ENCODE measurements at places on chromosomes 7 and 10.

GRCh38 chr7:115273139-115273772 lies 351.4 kb downstream of the MDFIC start:
- DNase-seq: no peak
- no peak overlapping the region for H3K27ac ChIP-seq
- no peaks in the 10 kb centered on the region for H3K4me1 ChIP-seq
- H3K36me3 ChIP-seq: no peaks in the 10 kb centered on the region
- no peaks in the 10 kb centered on the region for H3K27me3 ChIP-seq

GRCh38 chr10:77837925-77838595 lies 88.5 kb downstream of the DLG5 start:
- no peak overlapping the region for H3K4me3 ChIP-seq
- H3K27me3 ChIP-seq: no peaks in the 10 kb centered on the region
- H3K27ac ChIP-seq: peak overlapping the region; percentile 13
- H3K36me3 ChIP-seq: peaks cover 90% of the 10 kb centered on the region
- peaks cover 23% of the 10 kb centered on the region for H3K4me1 ChIP-seq

GRCh38 chr10:59588791-59589190 lies 120.9 kb downstream of the SLC16A9 start:
- H3K27ac ChIP-seq: no peak overlapping the region
- no peaks in the 10 kb centered on the region for H3K36me3 ChIP-seq
- no peaks in the 10 kb centered on the region for H3K4me1 ChIP-seq
- H3K4me3 ChIP-seq: no peak overlapping the region
- no peak for DNase-seq

- peaks cover 21% of the 10 kb centered on the region for H3K4me1 ChIP-seq
- peaks cover 9% of the 10 kb centered on the region for H3K36me3 ChIP-seq
- H3K27ac ChIP-seq: no peak overlapping the region
These were observed 25.4 kb downstream of the SH3PXD2A start for GRCh38 chr10:103829838-103830465.

GRCh38 chr7:142752376-142753225 lies 3.3 kb downstream of the PRSS1 start:
- no peaks in the 10 kb centered on the region for H3K36me3 ChIP-seq
- no peak for DNase-seq
- H3K4me3 ChIP-seq: no peak overlapping the region
- H3K27me3 ChIP-seq: no peaks in the 10 kb centered on the region

GRCh38 chr7:27636326-27637006 lies 26.2 kb downstream of the HIBADH start:
- H3K27me3 ChIP-seq: no peaks in the 10 kb centered on the region
- no peak overlapping the region for H3K4me3 ChIP-seq
- no peaks in the 10 kb centered on the region for H3K36me3 ChIP-seq
- no peak overlapping the region for H3K27ac ChIP-seq

GRCh38 chr7:125241548-125241947 lies 311.9 kb upstream of the POT1 start:
- H3K36me3 ChIP-seq: no peaks in the 10 kb centered on the region
- no peak overlapping the region for H3K4me3 ChIP-seq
- no peak for DNase-seq
- H3K27ac ChIP-seq: no peak overlapping the region
- H3K27me3 ChIP-seq: no peaks in the 10 kb centered on the region

GRCh38 chr10:61164458-61165160 lies 220.6 kb upstream of the RHOBTB1 start:
- no peaks in the 10 kb centered on the region for H3K36me3 ChIP-seq
- H3K27me3 ChIP-seq: no peaks in the 10 kb centered on the region
- peak overlapping the region; percentile 35 for H3K27ac ChIP-seq
- no peak for DNase-seq
- peaks cover 32% of the 10 kb centered on the region for H3K4me1 ChIP-seq

DNA sequence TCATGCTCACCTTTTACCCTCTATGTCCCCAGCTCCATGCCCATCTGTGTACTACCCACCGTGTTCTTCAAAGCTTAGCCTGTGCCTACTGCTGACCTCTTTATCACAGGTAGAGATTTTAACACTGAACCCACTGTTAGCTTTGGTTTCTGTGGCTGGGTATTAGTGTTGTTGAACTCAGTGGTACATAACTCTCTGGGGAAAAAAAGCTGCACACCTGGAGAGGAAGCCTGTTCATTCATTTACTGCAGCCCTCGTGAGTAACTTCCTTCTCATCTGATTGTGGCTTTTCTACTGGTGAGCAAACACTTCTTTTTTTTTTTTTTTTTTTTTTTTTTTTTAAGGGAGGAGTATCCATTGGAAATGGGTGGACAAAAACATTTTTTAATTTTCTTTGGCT lies 326.3 kb downstream of the CCSER2 start:
- no peak overlapping the region for H3K27ac ChIP-seq
- no peaks in the 10 kb centered on the region for H3K4me1 ChIP-seq
- H3K27me3 ChIP-seq: no peaks in the 10 kb centered on the region
- H3K4me3 ChIP-seq: no peak overlapping the region

GRCh38 chr7:77265666-77266065 lies 66.0 kb upstream of the FGL2 start:
- H3K36me3 ChIP-seq: no peaks in the 10 kb centered on the region
- no peak for DNase-seq
- no peaks in the 10 kb centered on the region for H3K4me1 ChIP-seq
- no peaks in the 10 kb centered on the region for H3K27me3 ChIP-seq

- no peak for DNase-seq
- no peaks in the 10 kb centered on the region for H3K36me3 ChIP-seq
- H3K27ac ChIP-seq: no peak overlapping the region
- H3K4me3 ChIP-seq: no peak overlapping the region
- peaks cover 5% of the 10 kb centered on the region for H3K27me3 ChIP-seq
These were observed 24.7 kb upstream of the GRID1 start for GRCh38 chr10:86391236-86391840.

- H3K4me3 ChIP-seq: no peak overlapping the region
- H3K36me3 ChIP-seq: no peaks in the 10 kb centered on the region
- no peaks in the 10 kb centered on the region for H3K4me1 ChIP-seq
- DNase-seq: no peak
These were observed 260.6 kb downstream of the RNLS start for GRCh38 chr10:88322324-88323063.

Data from esophagus squamous epithelium (tissue), 5 donors.